ENCODE measurements at places on chromosomes 1 and 21. TPM values are rescaled to one million over a fixed set of nuclear protein-coding genes. Genes with fewer than 3 reads are reported as not detected.

The OR10J1 gene
- total RNA-seq: not detected

The PDPN gene
- total RNA-seq: not detected

The HLCS gene
- total RNA-seq: 10.2 TPM

The CFAP141 gene
- total RNA-seq: not detected

The MIXL1 gene
- not detected for total RNA-seq

The MYOC gene
- not detected for total RNA-seq

The DUSP23 gene
- total RNA-seq: 6.3 TPM

The TOE1 gene
- 28.2 TPM for total RNA-seq

The FABP3 gene
- not detected for total RNA-seq

The CD1E gene
- 0.52 TPM for total RNA-seq

The SLC45A3 gene
- 2.0 TPM for total RNA-seq

The SMG7 gene
- total RNA-seq: 36.6 TPM

The MRPS14 gene
- total RNA-seq: 10.0 TPM

The LCE2B gene
- total RNA-seq: not detected

The SPRTN gene
- 31.8 TPM for total RNA-seq

The OR6K3 gene
- not detected for total RNA-seq

The MAP1LC3C gene
- total RNA-seq: not detected

The ZBED6 gene
- 34.7 TPM for total RNA-seq

The MYBPHL gene
- total RNA-seq: not detected

The NEK2 gene
- 0.52 TPM for total RNA-seq

All from mononuclear cell (primary cell).